ENCODE measurements at places on chromosomes 6 and 20. TPM values are rescaled to one million over a fixed set of nuclear protein-coding genes. Genes with fewer than 3 reads are reported as not detected.

Gene HLA-DRB5
- total RNA-seq: not detected

Gene EYS
- total RNA-seq: not detected

Gene PBOV1
- total RNA-seq: not detected

Gene MCM3
- 36.1 TPM for total RNA-seq

Gene FKBP5
- total RNA-seq: 198 TPM

All from suprapubic skin (tissue), 4 donors.